GM23338 (cell line): ENCODE measurements at places on chromosomes 12 and 14. TPM values are rescaled to one million over a fixed set of nuclear protein-coding genes. Genes with fewer than 3 reads are reported as not detected.
A peak's percentile ranks its signal among the peaks of the same experiment; 100 is the strongest.

ATG101 gene
- total RNA-seq: 60.3 and 111 TPM in 2 replicates

DNA sequence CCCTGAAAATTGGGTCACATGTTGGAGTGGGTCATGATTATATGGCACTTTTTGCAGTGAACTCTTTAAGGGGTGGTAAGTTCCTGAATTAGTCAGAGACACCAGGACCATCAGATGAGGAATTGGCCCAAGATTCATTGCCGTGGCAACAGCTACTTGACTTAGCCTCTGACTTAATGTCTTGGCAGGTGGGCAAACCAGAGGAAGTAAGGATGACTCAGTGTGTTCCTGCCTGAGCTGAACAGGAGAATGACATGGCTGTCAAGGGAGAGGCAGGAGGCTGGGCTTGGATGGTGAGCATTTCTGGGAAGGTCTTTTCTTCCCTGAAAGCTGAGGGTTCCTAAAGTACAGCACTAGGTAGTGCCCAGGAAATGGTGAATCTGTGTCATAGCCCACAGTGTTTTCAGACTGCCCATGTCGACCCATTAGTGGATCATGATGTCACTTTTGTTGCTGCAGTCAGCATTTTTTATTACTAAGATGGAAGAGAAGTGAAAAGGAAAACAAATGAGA lies 170.1 kb upstream of the PWP1 start:
- no peaks in the 10 kb centered on the region for H3K36me3 ChIP-seq
- no peaks in the 10 kb centered on the region for H3K4me1 ChIP-seq
- DNase-seq: peak; percentile 22
- no peak overlapping the region for H3K4me3 ChIP-seq
- no peak overlapping the region for H3K27ac ChIP-seq

DNA sequence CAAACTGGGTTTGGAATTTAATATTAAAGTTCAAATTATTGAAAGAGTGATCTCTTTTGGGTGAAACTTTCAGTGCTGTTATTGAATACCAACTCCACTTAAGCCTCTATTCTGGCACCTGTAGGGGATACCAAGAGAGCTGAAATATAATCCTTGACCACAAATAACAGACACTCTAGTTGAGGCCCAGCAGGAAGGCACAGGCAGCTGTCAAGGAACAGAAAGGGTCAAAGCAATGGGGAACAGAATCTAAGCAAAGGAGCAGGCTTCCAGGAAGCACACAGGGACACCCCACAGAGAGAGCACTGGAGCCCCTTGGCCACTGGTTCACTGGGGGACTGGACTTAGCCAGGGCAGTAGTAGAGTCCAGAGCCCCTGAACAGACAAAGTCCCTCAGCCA lies 120.9 kb upstream of the SFSWAP start:
- no peaks in the 10 kb centered on the region for H3K27me3 ChIP-seq
- no peaks in the 10 kb centered on the region for H3K36me3 ChIP-seq
- no peak for DNase-seq
- H3K4me1 ChIP-seq: no peaks in the 10 kb centered on the region

DNA sequence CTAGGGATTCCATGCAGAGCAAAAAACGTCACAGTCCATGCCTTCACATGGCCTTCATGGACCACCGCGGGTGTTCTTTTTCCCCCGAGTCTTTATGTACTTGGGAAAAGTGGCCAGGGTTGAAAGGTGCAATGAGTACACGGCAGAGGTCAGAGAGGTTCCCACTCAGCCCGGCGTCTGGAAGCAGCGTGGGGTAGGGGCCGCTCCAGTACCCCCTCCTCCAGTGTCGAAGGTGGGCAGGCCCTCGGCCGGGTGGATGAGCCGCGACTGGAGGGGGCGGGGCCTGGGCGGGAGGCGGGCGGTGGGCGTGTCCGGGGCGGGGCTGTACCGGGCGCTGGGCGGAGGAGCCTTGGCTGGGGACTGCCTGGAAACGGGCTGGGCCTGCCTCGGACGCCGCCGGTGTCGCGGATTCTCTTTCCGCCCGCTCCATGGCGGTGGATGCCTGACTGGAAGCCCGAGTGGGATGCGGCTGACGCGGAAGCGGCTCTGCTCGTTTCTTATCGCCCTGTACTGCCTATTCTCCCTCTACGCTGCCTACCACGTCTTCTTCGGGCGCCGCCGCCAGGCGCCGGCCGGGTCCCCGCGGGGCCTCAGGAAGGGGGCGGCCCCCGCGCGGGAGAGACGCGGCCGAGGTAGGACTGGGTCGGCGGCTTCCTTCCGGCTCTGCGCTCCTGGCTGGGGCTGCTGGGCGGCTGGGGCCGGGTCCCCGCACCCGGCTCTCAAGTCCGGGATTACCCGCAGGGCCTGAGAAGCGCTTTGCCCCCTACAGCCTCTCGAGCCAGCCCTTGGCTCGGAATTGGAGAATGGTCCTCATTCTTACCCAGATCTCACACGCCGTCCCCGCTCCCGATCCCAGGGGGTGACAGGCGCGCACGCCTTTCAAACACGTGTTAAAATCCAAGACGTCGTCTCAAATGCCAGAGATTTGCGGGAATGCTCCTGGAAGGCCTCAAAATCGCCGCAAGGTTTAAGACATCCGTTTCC lies at the start of gene RXYLT1:
RXYLT1 (plus strand) TSS at position 412 of the 984 bp plus-strand sequence; CDS start at position 464, 52 bp downstream.
- peak within 1 kb of the TSS; percentile 35 for H3K27ac ChIP-seq
- no peaks in the 10 kb centered on the region for H3K27me3 ChIP-seq
- peak within 1 kb of the TSS; percentile 75 for H3K4me3 ChIP-seq
- H3K36me3 ChIP-seq: 0 out of 2 replicates have a peak, but pooled peaks cover 8% of the 10 kb centered on the region
- H3K4me1 ChIP-seq: peaks cover 6% of the 10 kb centered on the region; the same call in 1 of the 2 replicates

IL31 gene
- not detected in 2 replicates for total RNA-seq

- H3K27ac ChIP-seq: no peak overlapping the region
- H3K4me3 ChIP-seq: no peak overlapping the region
- DNase-seq: no peak
- H3K36me3 ChIP-seq: no peaks in the 10 kb centered on the region
Observed at GRCh38 chr12:103455020-103455763, 40.6 kb downstream of the C12orf42 start.

DNA sequence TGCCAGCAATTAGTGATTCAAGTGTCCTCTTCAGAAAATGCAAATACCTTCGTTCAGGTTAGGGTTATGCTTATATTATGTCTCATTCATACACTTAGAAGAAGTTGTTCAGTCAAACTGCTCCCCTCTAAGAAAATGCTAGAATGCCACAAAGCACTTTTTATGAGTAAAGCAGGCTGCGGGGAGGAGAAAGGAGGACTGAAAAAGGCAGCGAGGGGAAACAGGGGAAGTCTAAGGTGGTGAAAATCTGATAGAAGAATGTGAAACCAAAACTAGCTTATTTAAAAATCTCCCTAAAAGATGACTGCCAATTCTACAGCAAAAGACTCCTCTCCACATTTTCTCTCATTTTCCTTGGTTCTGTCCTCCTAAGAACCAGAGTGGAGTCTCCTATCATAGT lies 70.1 kb downstream of the PRKD1 start:
- H3K4me1 ChIP-seq: no peaks in the 10 kb centered on the region
- DNase-seq: no peak
- H3K36me3 ChIP-seq: no peaks in the 10 kb centered on the region
- H3K4me3 ChIP-seq: no peak overlapping the region
- no peak overlapping the region for H3K27ac ChIP-seq

PPP1R3E gene
- total RNA-seq: 0.66 and 2.3 TPM in 2 replicates

DNA sequence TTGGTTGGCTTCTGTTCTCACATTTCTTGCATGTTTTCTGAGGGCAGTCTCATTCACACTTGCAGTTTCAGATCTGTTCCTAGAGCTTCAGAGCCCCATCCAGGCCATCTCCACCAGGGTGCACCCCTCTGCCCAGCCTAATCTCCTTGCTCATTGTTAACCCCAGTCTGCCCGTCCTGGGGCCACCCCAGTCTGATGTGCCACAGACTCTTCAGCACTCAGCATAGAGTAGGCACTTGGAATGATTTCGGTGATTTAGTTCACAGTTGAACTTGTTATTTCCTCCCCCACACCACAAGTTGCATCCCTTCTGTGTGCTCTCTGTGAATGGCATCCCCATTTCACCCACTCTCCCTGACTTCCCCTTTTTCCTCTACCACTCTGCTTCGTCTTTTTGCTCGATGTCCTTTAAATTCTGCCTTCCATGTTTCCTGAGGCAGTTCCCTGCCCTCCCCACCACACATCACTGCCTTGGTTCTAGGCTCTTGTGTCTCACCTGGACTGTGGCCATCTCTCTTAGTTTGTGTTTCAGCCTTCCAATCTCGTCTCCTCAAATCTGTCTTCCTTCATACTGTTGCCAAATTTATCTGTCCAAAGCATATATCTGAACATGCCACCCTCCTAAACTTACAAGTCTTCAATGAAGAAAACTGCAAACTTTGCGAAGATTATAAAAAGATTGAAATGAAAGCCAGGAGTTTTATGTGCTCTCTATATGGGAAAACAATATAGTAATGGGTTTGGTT lies 41.5 kb downstream of the ANO6 start:
- H3K27me3 ChIP-seq: no peaks in the 10 kb centered on the region
- no peak for DNase-seq
- no peak overlapping the region for H3K4me3 ChIP-seq
- peaks cover 31% of the 10 kb centered on the region for H3K4me1 ChIP-seq
- H3K36me3 ChIP-seq: no peaks in the 10 kb centered on the region
- H3K27ac ChIP-seq: peak overlapping the region; percentile 60; the same call in 1 of the 2 replicates

GRCh38 chr12:91703491-91704283 lies 442.0 kb downstream of the BTG1 start:
- no peak overlapping the region for H3K27ac ChIP-seq
- H3K27me3 ChIP-seq: no peaks in the 10 kb centered on the region
- H3K4me1 ChIP-seq: no peaks in the 10 kb centered on the region; the same call in 1 of the 2 replicates
- no peaks in the 10 kb centered on the region; the same call in 1 of the 2 replicates for H3K36me3 ChIP-seq
- no peak for DNase-seq
- H3K4me3 ChIP-seq: no peak overlapping the region

- peak; percentile 27 for DNase-seq
- no peaks in the 10 kb centered on the region for H3K36me3 ChIP-seq
- no peaks in the 10 kb centered on the region for H3K4me1 ChIP-seq
- no peak overlapping the region for H3K27ac ChIP-seq
- no peaks in the 10 kb centered on the region for H3K27me3 ChIP-seq
- H3K4me3 ChIP-seq: no peak overlapping the region
Observed at GRCh38 chr14:79809849-79810612, 401.3 kb downstream of the DIO2 start.

GRCh38 chr12:110256780-110257431 lies 24.1 kb upstream of the ATP2A2 start:
- H3K36me3 ChIP-seq: no peaks in the 10 kb centered on the region
- H3K27me3 ChIP-seq: no peaks in the 10 kb centered on the region
- no peaks in the 10 kb centered on the region for H3K4me1 ChIP-seq
- H3K27ac ChIP-seq: no peak overlapping the region
- H3K4me3 ChIP-seq: no peak overlapping the region
- DNase-seq: no peak

DNA sequence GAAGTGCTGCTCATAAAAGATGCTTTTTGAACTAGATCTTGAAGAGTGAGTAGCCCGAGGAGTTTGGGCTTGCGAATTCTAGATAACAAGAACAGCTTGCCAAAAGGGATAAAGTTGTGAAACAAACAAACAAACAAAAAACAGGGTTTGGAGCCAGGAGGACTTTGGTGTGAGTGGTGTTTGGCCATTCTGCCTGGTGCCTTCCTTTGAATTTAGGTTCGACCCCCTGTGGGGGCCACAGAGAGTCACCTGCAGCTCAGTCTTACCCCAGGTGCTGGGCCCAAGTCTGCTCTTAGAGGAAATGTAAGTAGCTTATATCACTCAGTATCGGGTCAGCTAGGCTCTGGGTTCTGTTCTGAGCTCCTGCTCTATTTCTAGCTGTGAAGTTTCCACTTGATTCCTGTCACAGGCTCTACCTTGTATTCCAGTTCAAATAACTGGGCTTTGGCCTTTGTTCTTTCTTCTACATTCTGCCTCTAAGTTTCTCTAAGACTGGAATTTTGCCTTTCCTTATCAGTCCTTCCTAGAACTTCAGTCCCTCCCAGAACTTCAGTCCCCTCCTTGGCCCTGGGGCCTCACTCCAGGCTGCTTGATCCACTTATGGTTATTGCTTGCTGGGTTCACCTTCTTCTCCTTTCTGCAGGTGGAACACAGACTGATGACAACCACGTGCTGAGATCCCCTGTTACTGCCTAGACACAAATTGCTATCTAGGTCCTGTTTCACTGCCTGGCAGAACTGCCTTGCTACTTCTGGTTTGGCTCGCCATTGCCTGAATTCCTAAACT lies 20.5 kb upstream of the DUSP6 start:
- peaks cover 14% of the 10 kb centered on the region for H3K4me1 ChIP-seq
- no peaks in the 10 kb centered on the region for H3K27me3 ChIP-seq
- H3K36me3 ChIP-seq: no peaks in the 10 kb centered on the region
- H3K27ac ChIP-seq: peak overlapping the region; percentile 19; the same call in 1 of the 2 replicates
- H3K4me3 ChIP-seq: no peak overlapping the region
- peak; percentile 37 for DNase-seq

DNA sequence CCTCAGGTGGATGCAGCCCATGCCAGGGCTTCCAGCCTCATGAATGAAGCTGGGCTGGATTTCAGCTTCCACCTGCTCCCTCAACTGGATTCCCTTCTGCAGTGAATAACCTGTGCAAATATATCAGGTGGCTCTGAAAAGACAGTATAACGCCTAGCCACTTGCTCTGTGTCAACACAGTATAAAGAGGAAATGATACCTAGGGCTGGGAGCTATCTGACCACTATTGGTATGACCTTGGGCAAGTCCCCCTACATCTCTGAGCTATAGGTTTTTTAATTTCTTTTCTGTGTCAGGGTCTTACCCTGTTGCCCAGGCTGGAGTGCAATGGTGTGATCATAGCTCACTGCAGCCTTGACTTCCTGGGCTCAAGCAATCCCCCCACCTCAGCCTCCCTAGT lies 19.8 kb downstream of the ISM2 start:
- H3K27me3 ChIP-seq: no peaks in the 10 kb centered on the region
- H3K4me3 ChIP-seq: no peak overlapping the region
- H3K27ac ChIP-seq: no peak overlapping the region
- no peak for DNase-seq
- no peaks in the 10 kb centered on the region for H3K4me1 ChIP-seq

SYT1 gene
- 37.9 and 48.7 TPM in 2 replicates for total RNA-seq

DNA sequence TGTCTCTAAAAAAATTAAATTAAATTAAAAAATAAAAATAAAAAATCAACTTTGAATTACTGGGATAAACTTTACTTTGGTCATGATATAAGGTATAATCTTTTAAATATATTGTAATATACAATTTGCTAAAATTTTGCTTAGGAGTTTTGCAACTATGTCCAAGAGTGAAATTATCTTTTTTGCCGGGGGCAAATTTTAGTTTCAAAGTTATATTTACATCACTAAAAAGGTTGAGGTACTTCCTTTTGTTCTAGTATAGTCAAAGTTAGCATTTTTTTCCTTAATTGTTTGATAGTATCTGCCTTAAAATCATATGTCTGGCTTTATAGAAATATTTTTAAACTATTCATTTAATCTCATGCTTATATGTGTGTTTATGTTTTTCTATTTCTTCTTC lies 17.6 kb upstream of the OR10AD1 start:
- no peaks in the 10 kb centered on the region for H3K27me3 ChIP-seq
- H3K36me3 ChIP-seq: no peaks in the 10 kb centered on the region
- DNase-seq: no peak
- H3K4me3 ChIP-seq: no peak overlapping the region
- H3K4me1 ChIP-seq: no peaks in the 10 kb centered on the region; the same call in 1 of the 2 replicates

DNA sequence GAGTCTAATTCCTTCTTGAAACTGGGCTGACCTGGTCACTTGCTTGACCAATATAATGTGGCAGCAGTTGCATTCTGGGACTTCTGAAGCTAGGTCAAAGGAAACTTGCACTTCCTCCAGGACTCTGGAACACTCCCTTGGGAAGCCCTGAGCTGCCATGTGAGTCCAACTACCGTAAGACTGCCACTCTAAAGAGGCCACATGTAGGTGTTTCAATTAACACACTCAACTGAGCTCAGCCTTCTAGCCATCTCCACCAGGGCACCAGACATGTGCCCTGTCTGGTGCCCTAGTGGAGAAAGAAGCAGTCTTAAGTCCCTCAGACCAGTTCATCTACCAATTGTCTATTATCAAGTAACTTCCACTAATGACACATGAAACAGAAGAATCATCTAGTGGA lies 6.1 kb upstream of the TEP1 start:
- DNase-seq: no peak
- no peak overlapping the region for H3K27ac ChIP-seq
- peaks cover 20% of the 10 kb centered on the region for H3K4me1 ChIP-seq
- no peak overlapping the region for H3K4me3 ChIP-seq

GLS2 gene
- total RNA-seq: 24.5 and 31.6 TPM in 2 replicates
